ENCODE measurements at places on chromosomes 6 and 20.

- DNase-seq: no peak
Measured at GRCh38 chr20:13396826-13397225, 175.8 kb downstream of the ISM1 start.

DNA sequence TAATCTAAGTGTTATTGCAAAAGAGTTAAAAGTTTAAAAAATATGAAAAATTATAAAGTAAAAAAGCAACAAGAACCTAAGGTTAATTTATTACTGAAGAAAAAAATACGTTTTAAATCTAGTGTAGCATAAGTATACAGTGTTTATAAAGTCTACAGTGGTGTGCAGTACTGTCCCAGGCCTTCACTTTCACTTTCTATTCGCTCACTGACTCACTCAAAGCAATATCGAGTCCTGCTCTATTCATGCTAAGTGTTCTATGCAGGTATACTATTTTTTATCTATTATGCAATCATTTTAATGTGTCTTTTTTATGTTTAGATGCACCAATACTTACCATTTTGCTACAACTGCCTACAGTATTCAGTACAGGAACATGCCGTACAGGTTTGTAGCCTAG lies 113.0 kb downstream of the MANEA start:
- no peak for DNase-seq

DNA sequence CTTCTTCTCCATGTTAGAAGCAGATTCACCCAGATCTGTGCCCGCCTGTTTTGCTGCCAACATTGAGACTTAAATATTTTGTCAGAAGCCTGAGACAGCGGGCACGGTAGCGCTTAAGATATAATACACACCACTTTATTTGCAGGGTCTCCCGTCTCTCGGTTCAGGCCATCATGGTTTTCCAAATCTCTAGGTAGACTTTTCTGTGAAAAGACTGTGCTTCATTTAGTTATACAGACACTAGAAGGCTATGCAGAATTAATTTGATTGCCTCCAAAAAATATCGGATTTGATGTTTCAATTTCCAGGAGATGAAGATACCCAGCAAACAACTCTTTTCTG lies 598 bp downstream of the TBP start:
- DNase-seq: no peak

DNA sequence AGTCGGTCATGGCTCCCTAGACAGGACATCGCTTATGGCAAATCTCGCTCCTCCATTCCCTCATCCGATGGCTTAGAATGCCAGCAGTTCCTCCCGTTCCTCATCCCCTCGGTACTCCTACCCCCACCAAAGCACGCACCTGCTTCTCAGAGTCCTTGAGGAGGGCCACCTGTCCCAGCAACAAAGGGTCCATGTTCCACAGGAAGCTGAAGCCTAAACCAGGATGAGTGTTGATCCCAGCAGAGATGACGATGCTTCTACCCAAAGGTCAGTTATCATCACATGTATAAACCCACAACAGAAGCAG lies 111.2 kb downstream of the THBS2 start:
- no peak for DNase-seq

GRCh38 chr20:16810216-16810615 lies 62.1 kb downstream of the OTOR start:
- no peak for DNase-seq

DNA sequence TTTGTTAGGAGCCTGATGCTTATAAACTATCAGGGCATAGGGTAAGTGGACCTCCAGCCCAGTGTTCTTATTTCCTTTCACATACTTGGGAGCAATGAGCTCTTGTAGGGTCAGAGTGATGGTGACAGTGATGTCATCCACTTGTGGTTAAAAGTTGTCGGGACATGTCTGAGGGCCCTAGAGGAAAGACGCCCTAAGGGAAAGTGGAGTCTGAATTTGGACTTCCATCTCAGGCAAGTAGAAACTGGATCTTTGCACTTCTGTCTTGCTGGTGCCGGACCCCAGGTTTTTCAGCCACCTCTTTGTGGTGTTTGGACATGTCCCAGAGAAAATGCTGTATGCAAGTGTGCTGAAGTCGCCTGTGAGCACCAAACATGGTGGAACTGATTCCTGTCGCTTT lies 900.5 kb downstream of the C6orf118 start:
- no peak for DNase-seq

DNA sequence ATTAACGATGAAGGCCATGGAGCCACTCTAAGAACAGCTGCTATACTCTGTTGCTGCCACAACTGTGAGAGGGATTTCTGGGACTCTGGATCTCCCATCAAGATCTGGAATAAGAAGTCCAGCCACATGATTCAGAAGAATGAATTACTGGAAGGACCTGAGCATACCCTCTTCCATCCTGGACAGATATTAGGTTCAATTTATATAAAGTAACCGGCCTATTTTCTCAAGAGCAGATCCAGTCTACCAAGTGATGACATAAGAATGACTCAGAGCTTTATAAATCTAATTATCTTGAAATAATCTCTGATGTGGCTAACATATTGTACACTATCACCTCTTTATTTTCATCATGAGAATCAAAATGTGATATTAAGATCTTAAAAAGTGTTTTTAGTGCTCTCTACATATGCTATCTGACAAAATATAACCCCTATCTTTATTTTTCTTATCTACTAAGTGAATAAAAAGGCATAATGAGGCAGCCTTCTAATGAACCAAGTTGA lies 45.1 kb downstream of the COL9A1 start:
- no peak for DNase-seq

DNA sequence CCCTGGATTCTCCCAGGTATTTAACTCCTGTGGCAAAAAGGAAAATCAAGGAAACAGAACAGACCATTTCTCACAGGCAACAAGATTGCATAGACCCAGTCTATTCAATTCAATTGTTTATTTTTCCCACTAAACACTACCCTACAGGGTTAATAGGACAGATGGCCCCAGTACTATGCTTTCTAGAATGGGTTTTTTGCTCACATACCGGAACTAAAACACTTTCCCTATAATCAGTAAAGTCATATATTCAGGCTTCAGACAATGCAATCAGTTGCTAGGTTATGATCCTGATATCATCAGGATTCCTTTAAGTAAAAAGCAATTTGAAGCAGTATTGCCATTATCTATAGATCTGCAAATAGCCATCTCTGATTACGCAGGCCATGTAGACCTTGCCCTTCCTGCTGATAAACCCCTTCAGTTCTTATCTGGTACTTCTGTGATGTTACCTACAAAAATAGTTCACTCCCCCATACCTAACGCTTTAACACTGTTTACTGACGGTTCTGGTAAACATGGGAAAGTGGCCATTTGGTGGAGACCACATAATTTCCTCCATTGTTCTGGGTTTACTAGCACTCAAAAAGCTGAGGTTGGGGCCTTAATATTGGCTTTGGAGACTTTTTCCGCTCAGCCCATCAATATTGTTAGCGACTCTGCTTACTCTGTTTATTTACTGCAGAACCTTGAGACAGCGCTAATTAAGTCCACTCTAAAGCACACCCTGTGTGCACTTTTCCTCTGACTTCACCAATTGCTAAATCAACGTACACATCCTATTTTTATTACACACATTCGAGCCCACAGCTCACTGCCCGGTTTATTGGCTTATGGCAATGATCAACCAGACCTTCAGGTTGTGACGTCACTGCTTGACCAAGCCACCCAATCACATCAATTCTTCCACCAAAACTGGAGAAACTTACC lies 666.0 kb downstream of the PHF3 start:
- DNase-seq: no peak

DNA sequence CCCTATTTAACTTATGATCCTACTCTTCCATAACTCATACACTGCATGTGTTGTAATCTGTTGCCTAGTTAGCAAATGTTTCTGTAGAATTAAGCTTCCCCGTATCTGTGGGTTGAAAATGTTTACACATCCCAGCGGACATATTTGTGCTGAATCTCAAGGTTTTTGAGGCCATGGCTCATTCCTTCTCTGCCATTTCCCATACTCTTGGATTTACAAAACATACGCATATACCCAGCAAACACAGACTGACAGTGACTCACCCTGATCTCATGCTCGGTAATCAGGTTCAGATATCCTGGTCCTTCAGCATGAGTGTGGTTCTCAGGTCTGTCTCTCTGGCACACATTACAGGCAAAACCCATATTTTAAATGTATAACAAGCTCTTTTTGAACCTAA lies 58.7 kb downstream of the AGPAT4 start:
- no peak for DNase-seq

DNA sequence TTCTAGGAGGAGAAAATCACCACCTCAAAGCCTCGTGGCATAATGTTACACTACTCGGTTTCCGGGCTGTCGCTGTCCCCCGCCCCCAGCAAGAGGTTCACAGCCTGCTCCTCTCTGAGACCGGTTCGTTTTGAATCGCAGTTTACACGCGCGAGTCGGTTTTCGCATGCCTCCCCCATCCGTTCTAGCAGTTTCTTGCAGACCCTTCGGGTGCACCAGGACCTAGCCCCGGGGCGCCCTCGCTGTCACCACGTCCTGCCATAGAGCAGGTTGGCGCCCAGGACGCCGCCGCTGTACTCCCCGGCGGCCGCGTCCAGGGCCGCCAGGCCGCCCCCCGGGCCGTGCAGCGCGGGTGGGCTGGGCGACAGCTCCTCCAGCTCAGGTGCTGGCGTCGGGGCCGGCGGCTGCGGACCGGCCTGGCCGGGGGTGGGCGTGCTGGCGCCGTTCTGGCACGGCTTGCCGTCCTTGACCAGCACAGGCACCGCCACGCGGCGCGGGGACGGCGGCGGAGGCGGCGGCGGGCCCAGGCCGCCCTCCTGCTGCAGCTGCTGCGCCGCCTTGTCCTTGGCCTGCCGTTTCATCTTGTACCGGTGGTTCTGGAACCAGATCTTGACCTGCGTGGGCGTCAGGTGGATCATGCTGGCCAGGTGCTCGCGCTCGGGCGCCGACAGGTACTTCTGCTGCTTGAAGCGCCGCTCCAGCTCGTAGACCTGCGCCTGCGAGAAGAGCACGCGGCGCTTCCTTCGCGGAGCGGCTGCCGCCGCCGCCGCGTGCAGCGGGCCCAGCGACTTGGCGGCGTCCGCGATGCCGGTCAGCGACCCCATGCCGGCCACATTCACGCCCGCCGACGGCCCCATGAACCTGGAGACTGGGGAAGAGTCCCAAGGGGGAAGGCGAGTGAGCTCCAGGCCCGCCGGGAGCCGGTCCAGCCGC lies 1.4 kb downstream of the NKX2-4 start:
- no peak for DNase-seq

GRCh38 chr20:38303908-38304379 lies at the start of gene BPI:
BPI (plus strand) TSS chr20:38304156; CDS start chr20:38304224, 68 bp downstream.
- no peak for DNase-seq

GRCh38 chr6:26159357-26160273 lies 72.4 kb downstream of the HFE start:
- DNase-seq: peak; percentile 45
